ENCODE measurements at places on chromosomes 5 and 9. TPM values are rescaled to one million over a fixed set of nuclear protein-coding genes. Genes with fewer than 3 reads are reported as not detected.

Gene LTC4S
- total RNA-seq: 0.79 TPM

Gene EFNA5
- total RNA-seq: 72.8 TPM

Gene ADRB2
- total RNA-seq: 9.5 TPM

Gene PDLIM7
- total RNA-seq: 30.1 TPM

Gene COL5A1
- total RNA-seq: 8.3 TPM

Gene FCN2
- total RNA-seq: not detected

Gene PTGS1
- 1.4 TPM for total RNA-seq

Gene TXNDC8
- total RNA-seq: not detected

Gene DND1
- 0.22 TPM for total RNA-seq

Gene SLC36A3
- not detected for total RNA-seq

Gene PKD2L2
- not detected for total RNA-seq

- DNase-seq: no peak
Measured at GRCh38 chr9:124197177-124198095, 60.3 kb upstream of the NEK6 start.

DNA sequence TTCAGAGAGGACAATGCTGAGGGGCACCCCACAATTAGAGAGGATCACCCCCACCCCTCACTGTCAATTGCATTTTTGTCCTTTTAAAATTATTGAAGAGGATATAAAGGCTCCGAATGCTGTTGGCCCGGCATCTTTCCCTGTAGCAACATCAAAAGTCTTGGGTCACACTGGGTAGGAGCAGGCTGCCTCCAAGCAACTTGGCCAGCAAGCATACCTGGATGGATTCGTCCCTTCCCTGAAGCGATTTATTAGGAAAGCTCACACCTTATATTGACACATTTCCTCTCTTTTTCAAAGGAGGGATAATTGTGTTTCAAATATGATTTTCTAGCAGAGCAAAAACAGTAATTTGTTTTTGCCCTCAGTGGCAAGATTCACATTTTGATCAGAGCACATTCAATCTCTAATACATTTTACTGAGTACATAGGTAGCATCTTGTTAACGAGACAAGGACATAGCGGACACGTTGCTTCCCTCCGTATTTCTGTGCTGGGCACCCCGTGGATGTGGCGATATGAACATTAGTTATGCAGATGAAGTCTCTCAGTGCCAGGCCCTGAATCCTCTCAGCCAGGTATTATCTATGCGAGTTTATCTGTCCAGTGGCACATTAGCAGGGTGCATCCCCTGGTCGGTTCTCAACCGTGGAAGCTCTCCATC lies 321.5 kb downstream of the NTRK2 start:
- DNase-seq: no peak

DNA sequence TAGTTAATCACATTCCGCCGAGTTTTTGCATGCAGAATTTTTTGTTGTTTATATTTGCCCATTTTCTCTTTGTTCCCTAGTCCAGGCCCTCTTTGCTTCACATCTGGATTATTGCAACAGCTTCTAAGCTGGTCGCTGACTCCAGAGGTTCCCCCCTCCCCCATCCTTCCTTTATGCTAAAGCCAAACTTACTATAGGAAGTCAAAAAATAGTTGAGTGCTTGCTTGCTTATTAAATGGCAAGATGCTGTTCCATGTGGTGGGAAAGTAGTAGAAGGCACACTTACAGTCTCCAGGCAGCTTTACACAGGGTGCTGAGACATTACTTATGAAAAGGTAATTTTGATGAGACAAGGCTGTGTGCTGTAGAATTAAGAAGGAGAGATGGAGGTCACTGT lies 1.3 kb downstream of the ZBTB34 start:
- DNase-seq: no peak

DNA sequence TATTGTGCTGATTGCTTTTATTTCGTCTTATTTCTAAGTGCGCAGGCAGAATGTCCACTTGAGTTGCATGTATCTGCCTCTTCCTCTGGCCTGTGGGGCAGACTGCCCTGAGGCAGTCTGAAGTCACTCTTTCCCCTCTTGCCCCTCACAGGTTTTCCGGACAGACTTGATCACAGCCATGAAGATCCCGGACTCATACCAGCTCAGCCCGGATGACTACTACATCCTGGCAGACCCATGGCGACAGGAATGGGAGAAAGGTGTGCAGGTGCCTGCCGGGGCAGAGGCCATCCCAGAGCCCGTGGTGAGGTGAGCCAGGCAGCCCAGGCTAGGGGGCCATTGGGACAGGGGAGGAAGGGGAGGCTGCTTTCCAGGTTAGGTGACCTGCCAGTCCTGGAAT lies 26.4 kb downstream of the JADE2 start:
- DNase-seq: peak; percentile 48

DNA sequence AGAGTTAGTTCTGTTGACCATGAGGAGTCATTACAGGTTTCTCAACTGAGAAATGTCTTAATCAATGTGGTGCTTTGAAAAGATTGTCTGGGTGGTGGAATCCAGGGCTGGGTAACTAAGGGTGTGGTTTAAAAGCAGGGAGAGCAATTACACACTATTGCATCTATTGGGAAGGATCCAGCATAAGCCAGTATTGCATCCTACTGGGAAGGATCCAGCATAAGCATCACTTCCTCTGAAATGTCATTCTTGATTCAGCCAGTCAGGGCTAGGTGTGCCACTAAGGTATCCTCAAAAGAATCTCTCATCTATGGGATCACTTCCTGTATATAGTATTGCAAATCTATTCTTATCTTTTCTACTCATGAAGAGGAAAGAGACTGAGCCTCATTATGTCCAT lies 38.6 kb downstream of the ELOVL7 start:
- no peak for DNase-seq

GRCh38 chr5:122221857-122222256 lies 90.2 kb upstream of the SNCAIP start:
- DNase-seq: no peak

GRCh38 chr9:89312222-89312571 lies 1.2 kb downstream of the CKS2 start:
- DNase-seq: peak; percentile 37

- DNase-seq: peak; percentile 76
Measured at GRCh38 chr9:88737876-88738275, 202.9 kb downstream of the NXNL2 start.

- DNase-seq: no peak
Measured at GRCh38 chr9:12797037-12797436, 22.2 kb downstream of the LURAP1L start.

DNA sequence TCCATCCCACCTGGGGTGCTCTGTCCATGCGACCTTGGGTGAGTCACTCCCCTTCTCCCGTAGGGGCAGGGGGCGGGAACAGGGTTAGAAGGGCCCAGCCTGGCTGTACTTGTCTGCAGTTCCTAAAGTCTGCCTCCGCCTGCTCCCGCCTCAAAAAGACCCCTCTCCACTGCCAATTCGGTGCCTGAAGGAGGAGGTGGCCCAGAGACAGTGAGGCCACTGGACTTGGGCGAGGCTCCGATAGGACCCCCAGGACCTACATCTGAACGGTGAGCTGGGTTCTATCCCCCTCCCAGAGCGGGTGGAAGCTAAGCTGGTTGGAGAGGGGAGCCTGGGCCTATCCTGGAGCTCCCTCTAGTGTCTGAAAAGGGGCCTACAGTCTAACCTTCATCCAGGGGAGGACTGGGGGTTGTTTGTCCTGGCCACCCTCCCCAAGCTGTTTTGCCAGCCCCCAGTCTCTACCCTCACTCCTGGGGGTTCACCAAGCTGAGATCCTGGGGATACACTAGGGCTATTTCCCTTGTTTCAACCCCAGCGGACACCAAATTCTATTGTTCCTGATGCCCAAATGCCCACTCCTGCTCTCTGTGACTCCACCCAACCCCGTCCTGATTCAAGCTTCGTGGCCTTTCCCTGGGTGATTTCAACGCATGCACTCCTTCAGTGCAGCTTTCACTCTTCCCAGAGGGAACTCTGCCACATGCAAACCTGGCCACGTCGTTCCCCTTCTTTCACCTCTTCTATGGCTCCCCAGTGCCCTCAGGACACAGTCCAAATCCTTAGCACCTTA lies 6.1 kb upstream of the CRB2 start:
- peak; percentile 58 for DNase-seq

DNA sequence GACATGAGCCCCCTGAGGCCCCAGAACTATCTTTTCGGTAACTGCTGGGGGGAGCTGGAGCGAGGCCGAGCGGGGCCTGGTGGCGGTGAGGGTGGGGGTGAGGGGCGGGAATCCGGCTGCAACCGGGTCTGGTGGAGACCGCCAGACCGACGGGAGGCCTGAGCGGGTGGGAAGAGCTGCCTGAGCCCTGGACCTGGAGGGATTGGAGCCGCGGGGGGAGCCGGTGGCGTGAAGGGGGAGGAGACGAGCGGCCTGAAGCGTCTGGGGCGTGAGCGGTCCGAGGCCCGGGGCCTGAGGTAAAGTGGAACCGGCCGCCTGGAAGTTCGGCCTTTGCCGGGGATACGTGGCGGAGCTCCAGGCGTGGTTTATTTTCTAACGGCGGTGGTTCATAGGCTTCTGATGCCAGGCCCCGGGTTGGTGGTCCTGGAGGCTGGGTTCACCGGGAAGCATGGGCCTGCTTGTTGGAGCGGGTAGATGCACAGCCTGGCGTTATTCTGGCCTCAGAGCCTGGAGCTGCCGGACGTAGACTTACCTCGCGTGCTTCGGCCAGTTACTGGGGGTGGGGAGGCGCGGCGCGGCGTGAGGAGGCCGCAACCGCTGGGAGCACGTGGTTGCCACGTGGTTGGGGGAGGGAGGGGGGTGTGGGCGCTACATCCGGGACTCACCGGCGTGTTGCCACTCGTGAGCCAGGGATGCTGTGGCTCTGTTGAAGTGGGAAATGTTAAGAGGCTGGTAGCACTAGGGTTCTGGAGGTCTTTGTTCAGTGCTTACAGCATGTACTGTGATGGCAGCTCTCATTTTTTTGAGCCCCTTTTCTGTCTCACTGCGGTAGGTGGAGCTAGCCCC lies 544 bp downstream of the NPM1 start:
- DNase-seq: peak; percentile 84

DNA sequence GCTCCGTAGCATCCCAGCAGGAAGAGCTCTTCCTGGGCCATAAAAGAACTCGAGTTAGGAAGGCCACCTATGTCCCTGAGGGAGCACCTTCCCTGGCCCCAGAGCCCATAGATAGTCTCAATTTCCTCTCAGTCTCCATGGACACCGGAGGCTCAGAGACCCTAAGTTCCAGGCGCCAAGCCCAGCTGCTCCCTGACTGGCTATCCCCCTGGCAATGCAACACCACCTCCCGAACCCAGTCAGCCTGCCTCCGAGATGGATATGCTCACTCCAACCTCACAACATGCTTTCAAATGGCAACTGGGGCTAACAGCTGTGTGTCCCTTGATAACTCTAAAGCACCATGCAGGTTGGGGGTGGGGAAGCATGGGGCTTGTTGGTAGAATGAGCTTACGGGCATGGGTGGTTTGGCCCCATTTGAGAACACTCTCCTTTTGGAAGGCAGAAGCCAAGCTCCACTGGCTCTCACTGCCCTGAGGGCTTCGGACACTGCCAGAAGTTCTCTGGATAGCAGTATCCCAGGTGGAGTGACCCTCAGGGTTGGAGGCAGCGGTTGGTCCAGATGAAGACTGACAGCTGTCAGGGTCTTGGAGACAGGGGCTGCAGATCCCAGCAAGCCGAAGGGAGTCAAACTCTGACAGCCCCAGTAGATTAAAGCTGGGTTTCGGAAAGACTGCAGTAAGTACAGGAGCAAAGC lies 165.3 kb downstream of the PAX5 start:
- DNase-seq: no peak

DNA sequence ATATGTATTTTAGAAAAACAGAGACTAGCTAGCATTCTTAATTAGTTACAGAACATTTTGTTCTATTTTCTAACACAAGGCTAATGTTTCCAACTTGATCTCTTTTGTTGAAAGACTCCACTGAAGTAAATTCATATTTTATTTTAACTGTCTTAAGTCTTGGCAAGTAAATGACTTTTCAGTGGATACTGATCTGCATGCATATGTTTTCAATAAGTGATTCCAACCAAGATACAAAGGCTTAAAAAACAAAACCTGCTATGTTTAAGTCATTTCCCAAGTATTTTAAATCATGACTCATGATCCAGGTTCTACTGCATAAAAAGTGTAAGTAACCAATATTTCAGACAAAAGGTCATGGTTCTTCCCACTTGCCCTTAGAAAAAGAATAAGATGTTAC lies 5.7 kb downstream of the CDO1 start:
- peak; percentile 5 for DNase-seq

GRCh38 chr9:72349240-72349639 lies 15.8 kb downstream of the ZFAND5 start:
- no peak for DNase-seq

- DNase-seq: no peak
Measured at GRCh38 chr5:58299256-58299655, 160.6 kb downstream of the PLK2 start.

Data from lung microvascular endothelial cell (primary cell).